ENCODE measurements at places on chromosomes 12 and 14. TPM values are rescaled to one million over a fixed set of nuclear protein-coding genes. Genes with fewer than 3 reads are reported as not detected.

The C14orf132 gene
- polyA plus RNA-seq = 8.4 TPM

The MBD6 gene
- polyA plus RNA-seq = 86.6 TPM

The DNAI7 gene
- polyA plus RNA-seq = 22.6 TPM

The SYCP3 gene
- polyA plus RNA-seq = 127 TPM

- DNase-seq = peak; percentile 42
Observed at GRCh38 chr14:73295198-73295796, 58.0 kb downstream of the PAPLN start.

- DNase-seq = no peak
Observed at GRCh38 chr12:104183443-104183842, 32.1 kb upstream of the TXNRD1 start.

All from testis (tissue), 5 donors.